Putamen (tissue), 1 donor: ENCODE measurements at places on chromosomes 6 and 20.

DNA sequence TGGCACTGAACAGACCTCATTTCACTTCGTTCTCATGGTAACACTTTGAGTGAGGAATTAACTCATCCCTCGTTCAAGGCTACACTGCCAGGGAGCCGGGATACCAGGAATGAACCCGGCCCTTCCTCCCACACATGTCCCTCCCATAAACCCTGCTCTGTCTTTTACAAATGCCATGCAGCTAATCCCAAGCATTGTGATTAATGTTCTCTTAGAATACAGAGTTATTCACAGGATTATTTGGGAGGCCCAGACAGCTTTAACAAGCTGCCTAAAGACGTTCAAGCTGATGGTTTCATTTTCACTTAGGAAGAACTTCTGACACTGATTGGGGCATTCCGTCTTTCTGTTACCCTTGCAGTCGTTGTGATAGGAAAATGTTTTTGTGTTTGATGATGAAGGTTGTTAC, 42.5 kb upstream of the CD83 start:
- DNase-seq = no peak

DNA sequence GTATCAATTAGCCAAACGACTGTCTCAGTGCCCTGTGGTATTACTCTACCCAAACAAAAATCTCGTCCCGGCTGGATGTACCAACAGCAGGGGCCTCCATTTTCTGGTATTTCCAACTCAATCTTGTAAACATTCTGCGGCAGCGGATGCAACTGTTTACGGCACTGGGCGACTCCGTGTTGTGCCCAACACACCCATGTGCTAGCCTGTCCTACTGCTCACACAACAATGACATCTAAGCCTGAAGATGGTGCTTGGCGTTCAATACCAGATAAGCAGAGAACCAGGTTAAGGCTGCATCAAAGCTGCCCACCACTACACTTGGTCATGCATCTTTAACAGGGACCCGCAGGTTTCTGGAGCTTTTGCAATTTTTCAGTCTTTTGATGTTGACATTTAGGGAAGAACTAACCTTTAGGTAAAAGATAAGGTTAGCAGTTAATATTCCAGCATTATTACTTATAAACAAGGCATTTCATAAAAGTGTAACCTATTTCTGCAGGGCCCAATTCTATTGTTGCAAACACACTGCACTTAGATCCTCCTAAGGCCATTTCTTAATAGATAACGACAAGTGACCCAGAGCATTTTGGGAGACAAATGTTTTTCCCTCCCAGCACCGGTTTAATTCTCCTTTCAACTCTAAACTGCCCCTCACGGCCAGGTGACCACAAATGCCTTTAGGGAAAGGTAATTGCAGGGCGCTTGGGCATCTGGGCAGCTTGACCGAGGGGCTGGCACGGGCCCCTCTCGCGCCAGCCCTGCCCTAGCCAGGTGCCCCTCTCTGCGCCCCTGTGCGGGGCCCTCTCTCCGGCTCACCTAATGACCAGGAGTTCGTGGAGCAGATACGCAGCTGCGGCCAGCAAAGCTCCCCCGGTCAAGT, 945 bp downstream of the FAXC start:
- no peak for DNase-seq

GRCh38 chr6:126300735-126301134, 39.2 kb upstream of the CENPW start:
- DNase-seq = no peak

DNA sequence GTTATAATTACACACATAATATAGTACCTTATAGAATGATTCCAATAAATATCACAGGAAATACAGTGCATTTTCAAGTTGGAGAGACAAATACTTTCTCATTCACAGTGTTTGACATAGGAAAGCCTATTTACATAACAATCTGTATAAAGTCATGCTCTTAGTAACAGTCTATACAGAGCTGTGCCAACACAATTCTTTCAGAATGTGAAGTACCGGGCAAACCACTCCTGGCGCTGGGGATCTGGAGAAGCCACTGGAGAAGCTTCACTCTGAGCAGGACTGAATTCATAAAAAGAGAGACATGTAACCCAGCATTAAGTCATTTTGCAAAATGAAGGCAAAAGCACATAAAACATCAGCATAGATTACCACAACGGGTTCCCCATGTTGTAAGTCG, 24.9 kb upstream of the MCM9 start:
- DNase-seq = no peak

- DNase-seq = no peak
Observed at GRCh38 chr20:40565001-40565681, 123.9 kb downstream of the MAFB start.

DNA sequence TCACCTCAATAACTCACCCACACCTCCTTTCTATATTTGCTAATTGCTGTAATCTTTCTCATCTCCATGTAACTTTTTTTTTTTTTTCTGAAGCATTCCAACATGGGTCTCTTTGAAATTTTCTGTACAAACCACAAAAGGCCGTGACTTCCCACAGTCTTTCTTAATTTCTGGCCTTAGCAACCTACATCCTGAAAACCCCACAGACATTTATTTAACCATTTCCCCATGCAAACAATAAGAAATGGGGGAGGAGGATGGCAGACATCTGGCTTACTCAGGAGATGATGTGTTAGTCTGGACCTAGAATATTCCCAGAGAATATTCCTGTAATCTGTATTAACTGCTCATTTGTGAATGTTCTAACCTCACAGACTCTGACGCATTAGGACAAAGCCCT, 57.6 kb downstream of the MEP1A start:
- no peak for DNase-seq

GRCh38 chr20:34561661-34562060, 3.1 kb downstream of the MAP1LC3A start:
- DNase-seq = no peak

- DNase-seq = no peak
Observed at GRCh38 chr6:138336221-138336620, 41.5 kb upstream of the SMIM28 start.

DNA sequence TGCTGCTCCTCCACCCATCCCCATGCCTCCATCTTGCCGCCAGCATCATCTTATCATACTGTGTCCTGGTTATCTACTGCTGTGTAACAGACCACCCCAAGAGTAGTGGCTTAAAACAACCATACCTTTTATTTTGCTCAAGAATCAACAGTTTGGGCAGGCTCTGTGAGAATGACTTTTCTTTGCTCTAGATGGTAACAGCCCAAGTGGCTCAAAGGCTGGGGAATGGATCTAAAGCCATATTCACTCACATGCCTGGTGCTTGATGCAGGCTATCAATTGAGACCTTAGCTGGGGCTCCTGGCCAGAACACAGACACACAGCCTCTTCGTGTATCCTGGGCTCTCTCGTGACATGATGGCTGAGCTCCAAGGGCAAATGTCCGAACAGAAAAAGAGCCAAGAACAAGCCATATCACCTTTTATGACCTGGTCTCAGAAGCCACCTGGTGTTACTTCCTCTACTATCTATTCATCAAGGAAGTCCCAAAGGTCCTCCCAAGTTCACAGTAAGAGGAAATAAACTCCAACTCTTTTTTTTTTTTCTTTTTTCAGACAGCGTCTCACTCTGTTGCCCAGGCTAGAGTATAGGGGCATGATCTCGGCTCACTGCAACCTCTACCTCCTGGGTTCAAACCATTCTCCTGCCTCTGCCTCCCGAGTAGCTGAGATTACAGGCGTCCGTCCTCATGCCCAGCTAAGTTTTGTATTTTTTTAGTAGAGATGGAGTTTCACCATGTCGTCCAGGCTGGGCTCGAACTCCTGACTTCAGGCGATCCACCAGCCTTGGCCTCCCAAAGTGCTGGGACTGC, 159.3 kb upstream of the JARID2 start:
- DNase-seq = no peak

DNA sequence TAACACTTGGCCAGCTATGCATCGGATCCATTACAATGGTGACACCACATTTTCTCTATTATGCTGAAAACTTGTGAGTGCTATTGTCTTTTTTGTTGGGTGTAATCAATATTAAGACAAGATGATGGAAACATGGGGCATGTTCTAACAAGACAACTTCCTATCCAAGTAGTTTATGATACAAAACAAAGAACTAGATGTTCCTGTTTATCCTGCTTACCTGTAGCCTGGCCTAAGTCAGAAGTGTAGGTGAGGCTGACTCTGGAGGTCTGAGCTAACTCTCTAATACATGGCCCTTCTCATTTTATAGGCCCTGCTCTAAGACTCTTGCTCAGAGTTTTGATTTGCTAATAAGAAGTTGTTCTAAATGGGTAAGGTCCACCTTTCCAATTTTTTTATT, 242.4 kb upstream of the STXBP5 start:
- DNase-seq = no peak

DNA sequence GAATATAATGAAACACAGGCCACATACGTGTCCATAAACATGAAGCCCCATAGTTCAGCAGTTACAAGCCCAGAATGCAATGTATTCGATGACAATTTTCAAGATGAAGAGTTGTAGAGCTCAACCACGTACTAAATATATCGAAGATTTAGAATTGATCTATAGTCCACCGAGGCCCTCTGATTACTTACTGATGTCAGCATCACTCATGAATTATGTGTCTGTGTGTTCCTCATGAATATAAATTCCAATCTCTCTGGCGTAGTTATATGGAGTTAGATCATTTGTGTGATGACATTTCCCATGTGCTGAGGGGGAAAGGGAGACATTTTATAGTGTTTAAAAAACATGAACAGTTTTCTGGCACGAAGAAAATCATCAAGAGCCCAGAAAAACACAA, 97.5 kb downstream of the PFDN4 start:
- DNase-seq = no peak

DNA sequence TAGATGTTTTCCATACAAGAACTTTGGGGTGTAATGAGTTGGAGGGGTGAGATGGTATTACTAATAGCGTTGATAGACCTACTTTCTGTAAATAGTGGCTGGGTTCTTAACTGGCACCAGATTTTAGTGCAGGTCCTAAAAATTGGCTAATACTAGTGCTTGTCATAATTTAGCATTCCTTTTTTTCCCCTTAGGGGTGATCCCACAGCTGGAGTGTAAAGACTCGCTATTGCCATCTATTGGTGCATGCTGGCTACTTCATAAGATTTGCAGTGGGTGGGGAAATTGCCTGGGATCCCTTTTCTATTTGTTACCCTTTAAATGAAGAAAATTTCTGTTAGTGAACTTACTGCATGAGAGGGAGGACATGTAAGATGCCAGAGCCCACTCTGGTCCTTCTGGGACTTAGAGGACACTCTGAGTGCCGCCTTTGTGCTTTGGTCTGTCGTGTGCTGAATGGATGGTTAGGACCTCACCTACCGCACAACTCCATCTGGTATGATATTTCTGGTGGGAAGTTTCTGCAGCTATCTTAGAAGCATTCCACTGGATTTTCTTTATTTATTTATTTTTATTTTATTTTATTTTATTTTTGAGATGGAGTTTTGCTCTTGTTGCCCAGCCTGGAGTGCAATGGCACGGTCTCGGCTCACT, 195.5 kb downstream of the JARID2 start:
- DNase-seq = no peak

- no peak for DNase-seq
Observed at GRCh38 chr6:153702671-153703070, 336.4 kb upstream of the OPRM1 start.

- peak; percentile 91 for DNase-seq
Observed at GRCh38 chr20:12237772-12238171, 320.1 kb downstream of the BTBD3 start.

DNA sequence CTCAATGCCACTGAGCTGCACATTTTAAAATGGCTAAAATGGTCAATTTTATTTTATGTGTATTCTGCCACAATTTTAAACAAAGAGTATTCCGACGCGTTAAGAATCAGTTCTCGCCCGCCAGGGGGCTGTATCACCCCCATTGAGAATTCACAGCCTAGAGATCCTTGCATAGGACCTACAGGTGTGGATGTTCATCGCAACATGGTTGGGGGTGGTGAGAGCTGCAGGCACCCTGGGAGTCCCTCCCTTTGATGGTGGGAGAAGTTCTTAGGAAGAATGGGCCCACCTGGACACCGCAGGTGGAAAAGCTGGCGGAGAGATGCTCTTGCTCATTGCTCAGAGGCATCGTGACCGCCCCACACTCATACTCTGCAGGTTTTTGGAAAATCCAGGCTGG, 63.5 kb downstream of the SLC2A10 start:
- no peak for DNase-seq

DNA sequence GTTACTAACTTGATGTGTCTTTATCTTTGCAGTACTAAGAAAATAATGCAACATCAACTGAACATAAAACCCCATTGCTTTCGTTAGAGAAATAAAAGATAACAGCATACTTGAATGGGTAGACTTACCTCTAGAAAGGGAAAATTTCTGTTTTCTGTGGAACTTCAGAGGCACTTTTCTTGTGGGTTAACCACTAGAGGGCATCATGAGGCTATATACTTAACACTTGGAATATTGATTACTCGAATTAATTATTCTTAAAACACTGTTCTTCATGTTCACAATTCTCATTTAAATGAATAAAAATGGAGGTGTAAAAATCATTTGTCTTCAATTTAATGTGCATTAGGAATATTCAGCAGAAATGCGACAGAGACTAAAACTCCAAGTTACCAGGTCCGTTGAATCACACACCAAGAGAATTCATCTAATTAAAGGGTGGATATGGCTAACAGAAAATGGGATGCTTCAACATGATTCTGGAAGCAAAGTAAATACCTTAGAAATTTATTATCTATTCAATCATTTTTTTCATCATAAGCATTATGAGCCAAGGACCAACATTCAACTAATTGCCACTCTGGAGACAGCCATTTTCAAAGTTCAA, 330.8 kb upstream of the PREP start:
- DNase-seq = no peak

DNA sequence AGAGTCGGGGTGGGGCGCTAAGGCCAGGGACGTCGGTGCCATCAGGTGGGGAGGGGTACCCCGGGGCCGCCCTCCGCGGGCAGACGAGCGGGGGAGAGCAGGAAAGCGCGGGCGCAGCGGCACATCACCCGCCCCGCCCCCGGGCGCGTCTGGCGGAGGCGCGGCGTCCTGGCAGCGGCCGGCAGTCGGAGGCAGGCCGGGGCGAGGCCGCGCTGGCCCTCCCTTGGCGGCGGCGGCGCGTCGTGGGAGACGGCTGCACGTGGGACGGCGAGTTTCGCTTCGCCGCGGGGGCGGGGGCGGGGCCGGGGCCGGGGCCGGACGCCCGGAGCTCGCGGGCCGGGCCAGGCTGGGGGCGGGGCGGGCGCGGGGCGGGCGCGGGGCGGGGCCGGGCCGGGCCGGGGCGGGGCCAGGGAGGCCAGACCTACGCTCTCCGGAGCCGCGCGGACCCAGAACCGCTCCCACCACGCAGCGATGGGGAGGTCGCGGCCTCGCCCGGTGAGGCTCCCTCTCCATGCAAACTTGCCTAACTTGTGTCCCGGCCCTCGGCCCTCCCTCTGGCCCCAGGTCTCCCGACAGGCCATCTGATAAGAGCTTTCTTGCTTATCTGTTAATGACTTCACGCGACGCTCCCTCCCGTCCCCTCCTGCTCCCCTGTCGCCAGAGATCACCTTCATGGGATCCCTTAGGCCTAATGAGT, 12.5 kb downstream of the ITPR3 start:
- peak; percentile 39 for DNase-seq

- no peak for DNase-seq
Observed at GRCh38 chr6:126773112-126773805, 345.2 kb upstream of the RSPO3 start.

- DNase-seq = no peak
Observed at GRCh38 chr6:167670938-167671338, 155.8 kb upstream of the AFDN start.

GRCh38 chr6:16647422-16647821, 113.8 kb downstream of the ATXN1 start:
- DNase-seq = no peak
